Trophoblast cell (in vitro differentiated cells and primary cell): ENCODE measurements at places on chromosomes 13 and 19.

GRCh38 chr13:50131920-50132903, 117.0 kb downstream of the KCNRG start:
- no peak for DNase-seq

- no peak for DNase-seq
Measured at GRCh38 chr13:99288089-99288488, 19.1 kb downstream of the GPR183 start.

- DNase-seq, result no peak
Measured at GRCh38 chr19:5139583-5140325, 170.8 kb downstream of the KDM4B start.

DNA sequence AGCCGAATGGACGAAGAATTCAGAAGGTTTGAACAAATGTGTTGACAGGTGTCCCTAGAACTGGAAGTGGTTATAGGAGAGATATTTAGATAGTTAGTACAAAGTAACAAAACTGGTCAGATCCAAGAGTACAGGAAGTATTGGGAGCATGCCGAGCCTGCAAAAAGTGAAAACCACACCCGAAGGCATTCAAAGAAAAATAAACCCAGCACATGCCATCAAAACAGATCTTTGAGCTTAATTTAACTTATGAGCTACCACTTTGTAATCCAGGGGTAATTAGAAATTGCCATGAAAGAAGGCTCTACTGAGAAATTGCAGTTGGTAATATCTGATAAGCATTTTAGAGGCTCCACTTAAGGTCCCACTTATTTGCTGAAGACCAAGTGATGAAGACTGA, 214.2 kb downstream of the DNAJC15 start:
- DNase-seq, result no peak

DNA sequence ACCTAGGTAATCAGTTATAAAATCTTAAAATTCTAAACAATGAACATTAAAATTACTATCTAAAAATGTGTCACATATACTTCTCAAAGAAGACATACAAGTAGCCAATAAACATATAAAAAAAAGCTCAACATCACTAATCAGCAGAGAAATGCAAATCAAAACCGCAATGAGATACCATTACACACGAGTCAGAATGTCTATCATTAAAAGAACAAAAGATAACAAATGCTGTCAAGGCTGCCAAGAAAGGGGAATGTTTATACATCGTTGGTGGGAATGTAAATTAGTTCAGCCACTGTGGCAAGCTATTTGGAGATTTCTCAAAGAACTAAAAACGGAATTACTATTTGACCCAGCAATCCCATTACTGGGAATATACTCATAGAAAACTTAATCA, 310.3 kb upstream of the EDNRB start:
- DNase-seq, result no peak

DNA sequence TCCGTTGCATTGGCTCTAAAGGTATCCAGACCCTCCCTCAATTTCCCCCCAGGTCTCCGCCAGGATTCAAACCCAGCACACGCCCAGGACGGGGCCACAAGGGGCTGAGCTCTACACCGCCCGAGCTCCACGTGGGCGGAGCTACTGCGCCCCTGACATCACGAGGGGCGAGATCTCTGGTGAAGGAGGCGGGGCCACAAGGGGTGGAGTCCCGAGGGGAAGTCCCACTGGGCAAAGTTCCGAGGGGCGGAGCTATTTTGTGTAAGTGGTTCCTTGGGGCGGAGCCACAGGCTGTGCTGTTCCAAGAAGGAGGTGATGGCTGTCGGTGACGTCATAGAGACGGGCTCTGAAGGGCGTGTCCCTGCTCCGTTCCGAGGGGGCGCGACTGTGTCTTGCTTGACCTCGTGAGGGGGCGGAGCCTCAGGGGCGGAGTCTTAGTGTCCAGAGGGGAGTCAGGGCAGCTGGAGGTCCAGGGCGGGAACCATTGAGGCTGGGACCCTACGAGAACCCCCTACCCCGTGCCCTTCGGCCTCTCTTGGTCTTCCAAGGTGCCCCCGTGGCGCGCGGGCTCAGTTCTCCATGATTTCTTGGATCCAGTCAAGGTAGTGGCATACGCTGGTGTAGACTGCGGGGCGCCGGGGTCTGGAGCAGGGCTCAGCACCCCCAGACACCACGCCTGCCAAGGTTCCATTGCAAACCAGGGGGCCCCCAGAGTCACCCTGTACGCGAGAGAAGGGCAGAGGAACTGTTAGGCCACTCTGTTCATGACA, 1.3 kb upstream of the KLK8 start:
- DNase-seq, result no peak

- no peak for DNase-seq
Measured at GRCh38 chr13:21420706-21421105, 38.4 kb downstream of the ZDHHC20 start.
